Stimulated activated CD4-positive, alpha-beta T cell treated with anti-CD3 and anti-CD28 coated beads, Interleukin-2, amount 100 ng/mL, for 48 hours (primary cell): ENCODE measurements at places on chromosomes 5 and 9.

DNA sequence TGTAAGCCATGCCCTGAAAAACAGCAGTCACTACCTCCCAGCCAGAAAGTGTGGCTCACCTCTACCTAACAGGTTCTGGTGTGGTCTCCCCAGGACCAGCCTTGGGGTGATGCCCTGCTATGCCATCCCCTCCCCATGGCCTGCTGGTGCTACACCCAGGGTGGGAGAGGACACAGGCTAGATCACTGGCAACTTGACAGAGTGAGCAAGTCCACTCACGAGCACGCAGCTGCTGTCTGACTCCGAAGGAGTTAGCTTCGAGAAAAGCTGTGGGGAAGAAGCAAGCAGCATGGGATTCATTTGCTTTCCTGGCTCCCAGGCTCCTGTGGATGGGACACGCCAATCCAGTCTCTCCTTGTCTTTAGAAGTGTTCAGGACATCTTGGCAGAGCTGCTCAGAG, 102.2 kb downstream of the COL5A1 start:
- no peak for DNase-seq

GRCh38 chr9:108978205-108978604, 35.1 kb downstream of the CTNNAL1 start:
- no peak for DNase-seq

DNA sequence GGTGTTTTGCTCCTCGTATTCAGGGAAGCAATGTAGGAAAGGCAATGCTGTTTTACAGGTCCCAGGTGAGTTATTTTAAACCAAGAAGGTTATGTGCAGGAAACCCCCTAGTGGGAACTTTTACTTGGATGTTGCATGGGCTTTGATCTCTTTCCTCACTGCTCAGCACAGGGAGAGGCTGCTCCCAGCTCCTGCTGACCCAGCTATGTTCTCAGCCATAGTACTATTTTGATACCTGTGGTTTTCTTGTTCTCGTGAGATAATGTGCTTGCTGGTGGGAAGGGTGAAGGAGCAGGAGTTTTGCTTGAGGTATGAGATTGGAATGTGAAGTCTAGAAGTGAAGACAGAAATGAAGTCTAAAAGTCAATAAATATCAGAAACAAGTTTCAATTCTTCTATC, 265.6 kb upstream of the FBXL7 start:
- DNase-seq, result no peak

- no peak for DNase-seq
Observed at GRCh38 chr9:94907264-94907936, 180.9 kb downstream of the AOPEP start.

- DNase-seq, result no peak
Observed at GRCh38 chr9:676780-677438, 164.6 kb upstream of the DMRT1 start.

GRCh38 chr9:8860086-8860485, 1060.5 kb upstream of the DMAC1 start:
- no peak for DNase-seq

GRCh38 chr5:91438871-91439270, 55.8 kb upstream of the ARRDC3 start:
- no peak for DNase-seq

DNA sequence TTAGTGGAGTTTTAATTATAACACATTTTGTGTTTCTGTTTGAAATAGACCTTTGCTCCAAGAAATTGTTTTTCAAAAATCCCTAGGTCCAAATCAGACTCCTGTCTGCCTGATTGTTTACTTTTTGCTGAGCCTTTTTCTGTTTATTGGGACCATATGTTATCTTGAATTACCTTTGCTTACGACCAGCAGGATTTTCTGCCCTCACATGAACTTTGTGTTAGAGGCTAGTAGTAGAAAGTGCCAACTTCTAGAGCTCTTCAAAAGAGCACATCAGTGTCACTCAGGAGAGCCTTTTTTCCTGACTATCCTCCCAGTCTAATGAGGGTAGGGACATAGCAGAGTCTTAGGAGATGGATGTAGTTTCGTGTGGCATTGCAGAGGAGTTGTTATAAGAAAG, 10.2 kb downstream of the RECK start:
- DNase-seq, result no peak

DNA sequence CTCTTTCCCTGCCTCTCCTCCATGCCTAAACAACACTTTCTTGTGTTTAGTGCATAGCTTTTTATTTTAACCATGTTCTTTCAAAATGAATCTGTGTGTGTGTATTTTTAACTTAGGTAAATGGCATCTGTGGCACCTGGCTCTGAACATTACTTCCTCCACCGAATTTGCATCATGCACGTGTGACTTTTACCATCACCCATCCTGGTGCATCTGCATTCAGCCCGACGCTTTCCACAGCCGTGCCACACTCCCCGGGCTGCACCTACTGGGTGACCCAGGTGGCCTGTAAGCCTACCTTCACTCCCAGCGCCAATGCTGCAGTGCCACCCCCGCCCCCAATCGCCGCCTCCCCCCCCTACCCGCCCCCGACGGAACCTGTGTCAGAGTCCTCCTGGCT, 12.7 kb upstream of the FCN1 start:
- no peak for DNase-seq

GRCh38 chr5:150758203-150758530, 650 bp downstream of the DCTN4 start:
- no peak for DNase-seq

DNA sequence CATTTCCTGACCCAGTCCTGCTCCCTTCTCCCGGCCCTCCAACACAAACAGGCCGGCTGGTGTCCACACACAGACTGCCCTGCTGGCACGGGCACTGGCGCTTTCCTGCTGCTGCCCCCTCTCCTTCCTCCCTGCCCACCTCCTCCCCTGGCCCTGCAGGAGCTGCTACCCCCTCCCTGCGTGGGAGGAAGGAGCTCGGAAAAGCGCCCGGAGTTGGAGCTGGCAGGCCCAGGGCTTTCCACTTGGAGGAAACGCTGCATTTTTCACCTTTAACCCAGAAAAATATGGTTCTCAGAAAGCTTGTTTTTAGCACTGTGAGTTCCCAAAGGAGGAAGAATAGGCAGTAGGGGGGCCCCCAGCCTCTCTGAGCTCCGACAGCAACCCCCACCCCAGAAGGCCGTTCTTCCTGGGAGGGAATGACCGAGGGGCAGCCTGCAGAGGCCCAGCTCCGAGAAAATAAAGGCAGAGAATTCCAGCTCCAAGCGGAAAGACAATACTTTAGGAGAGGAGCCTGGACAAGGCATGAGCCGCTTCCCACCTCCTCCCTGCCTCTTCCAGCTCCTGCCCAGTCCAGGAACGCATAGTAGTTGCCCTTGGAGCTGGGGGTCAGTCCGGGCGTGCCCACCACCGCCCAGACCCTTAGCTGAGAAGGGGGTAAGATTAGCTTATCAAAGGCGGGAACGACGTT, 88.9 kb downstream of the LIFR start:
- no peak for DNase-seq

- no peak for DNase-seq
Observed at GRCh38 chr9:74973714-74974113, 21.0 kb upstream of the C9orf40 start.

- no peak for DNase-seq
Observed at GRCh38 chr5:113735751-113736150, 222.3 kb downstream of the YTHDC2 start.

DNA sequence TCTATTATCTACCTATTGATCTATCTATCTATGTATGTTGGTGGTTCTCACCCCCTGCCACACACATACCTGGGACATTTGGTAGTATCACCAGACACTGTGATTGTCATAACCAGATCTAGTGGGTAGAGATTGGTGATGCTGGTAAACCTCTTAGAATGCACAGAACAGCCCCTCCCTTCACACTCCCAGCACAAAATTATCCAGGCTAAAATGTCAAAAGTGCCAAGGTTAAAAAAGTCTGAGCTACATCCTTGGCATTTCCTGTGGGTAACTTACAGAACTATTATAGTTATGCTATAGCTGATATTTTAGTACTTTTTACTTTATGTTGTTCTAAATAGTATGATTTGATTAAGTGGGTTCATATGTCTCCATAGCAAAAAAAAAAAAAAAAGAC, 151.0 kb downstream of the FER start:
- DNase-seq, result no peak

DNA sequence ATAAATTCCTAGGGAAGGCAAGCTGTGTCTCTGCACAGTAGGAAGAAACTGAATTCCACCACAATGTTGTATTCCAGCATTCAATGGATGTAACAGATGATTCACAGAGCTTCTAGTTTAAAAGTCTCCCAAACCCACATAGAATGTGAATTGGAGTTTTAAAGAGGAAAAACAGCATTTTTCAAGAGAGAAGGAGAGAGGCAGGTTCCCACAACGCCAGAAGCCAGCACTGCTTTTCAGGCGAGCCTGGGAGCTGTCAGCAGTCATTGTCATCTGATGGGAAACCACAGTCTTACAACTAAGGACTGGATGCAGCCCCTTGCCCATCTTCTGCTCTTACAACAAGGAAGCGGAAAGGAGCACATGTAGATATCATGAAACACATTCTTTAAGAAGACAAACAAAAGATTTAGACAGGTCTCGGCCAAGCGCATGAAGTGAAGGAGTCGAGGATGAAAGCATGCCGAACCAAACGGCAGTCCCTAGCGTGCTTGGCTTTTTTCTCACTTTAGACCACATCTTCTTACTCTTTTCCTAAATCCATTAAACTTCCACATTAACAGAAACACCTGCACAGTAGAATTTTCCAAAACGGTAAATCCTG, 638 bp downstream of the DIRAS2 start:
- DNase-seq, result no peak

DNA sequence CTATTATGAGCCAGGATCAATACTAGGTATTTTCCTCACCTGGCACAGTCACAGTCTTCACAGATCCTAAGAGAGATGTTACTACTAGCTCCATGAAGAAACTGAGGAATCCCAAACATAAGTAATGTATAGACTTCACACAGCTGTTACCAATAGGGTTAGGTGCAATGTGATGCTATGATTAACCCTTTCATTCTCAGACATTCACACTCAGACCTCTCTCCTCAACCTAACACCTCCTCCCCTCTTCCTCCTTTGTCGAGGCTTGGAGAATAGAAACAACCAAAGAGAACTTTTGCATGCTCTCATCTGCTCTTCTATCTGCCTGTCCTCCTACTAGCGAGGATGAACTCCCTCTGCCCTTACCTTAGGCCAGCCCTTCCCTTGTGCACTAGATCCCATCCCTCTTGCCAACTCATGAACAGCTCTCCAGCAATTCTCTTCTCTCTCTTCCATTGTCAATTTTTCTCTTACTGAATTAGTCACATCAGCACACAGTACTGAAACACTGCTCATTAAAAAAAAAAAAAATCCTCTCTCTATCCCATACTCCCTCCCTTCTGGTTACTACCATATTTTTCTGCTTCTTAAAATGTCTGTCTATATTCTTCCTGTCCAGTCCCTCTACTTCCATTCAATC, 47.7 kb downstream of the MAPKAP1 start:
- DNase-seq, result no peak

DNA sequence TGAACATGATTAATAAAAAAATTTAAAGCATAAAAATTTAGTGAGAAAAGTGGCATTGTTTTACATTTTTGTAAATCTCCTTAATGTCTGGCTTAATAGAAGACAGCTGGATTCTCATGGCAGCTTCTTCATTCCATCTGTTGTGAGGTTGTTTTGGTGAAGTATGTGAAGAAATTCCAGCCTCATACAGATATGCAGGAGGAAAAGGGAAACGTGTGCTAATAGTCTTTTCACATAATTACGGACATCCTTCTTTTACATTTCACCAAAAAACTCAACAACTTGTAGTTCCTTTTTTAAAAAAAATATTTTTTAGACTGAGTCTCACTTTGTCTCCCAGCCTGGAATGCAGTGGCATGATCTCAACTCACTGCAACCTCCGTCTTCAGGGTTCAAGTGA, 46.9 kb downstream of the HACD4 start:
- no peak for DNase-seq

DNA sequence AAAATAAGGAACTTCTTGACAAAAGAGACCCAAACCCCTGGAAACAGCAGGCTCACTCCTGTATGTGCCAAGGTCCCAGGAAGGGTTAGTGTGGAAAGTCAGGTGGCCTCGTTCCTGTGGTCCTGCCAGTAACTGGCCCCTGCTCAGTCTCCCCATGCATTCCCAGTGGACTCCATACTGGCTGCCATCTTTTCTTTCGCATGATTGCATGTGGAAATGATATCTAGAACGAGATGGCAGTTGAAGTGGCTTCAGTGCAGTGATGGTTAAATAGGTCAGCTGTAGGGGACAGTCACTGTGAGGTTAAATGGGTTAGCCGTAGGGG, 30.4 kb downstream of the AHRR start:
- DNase-seq, result no peak

GRCh38 chr5:54885636-54886035, 99.8 kb downstream of the ESM1 start:
- DNase-seq, result no peak

DNA sequence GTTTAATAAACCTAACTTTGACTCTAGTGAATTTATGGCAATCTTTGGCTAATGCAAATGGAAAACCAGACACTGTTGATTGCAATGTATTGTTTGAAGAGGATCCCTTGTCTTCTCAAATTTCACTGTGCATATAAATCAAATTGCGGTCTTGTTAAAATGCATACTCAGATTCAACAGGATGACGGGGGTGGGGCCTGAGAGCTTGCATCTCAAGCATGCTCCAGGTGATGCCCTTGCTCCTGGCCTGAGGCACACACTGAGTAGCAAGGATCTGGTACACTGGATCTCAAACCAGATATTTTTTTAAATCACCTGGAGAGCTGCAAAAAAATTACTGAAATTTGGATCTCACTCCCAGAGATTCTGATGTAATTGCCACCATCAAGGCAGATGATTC, 463.7 kb downstream of the DNAH5 start:
- no peak for DNase-seq
